B cell (primary cell): ENCODE measurements at places on chromosomes 4 and X. TPM values are rescaled to one million over a fixed set of nuclear protein-coding genes. Genes with fewer than 3 reads are reported as not detected.

Gene MRPS18C
- total RNA-seq: 44.0 and 45.0 TPM in 2 replicates

Gene USP26
- not detected in 2 replicates for total RNA-seq

Gene NDST3
- not detected in 2 replicates for total RNA-seq

Gene CFAP99
- total RNA-seq: not detected in 2 replicates
